ENCODE measurements at places on chromosomes 2 and 18. TPM values are rescaled to one million over a fixed set of nuclear protein-coding genes. Genes with fewer than 3 reads are reported as not detected.

The ANKRD30B gene
- not detected for total RNA-seq

The APOB gene
- total RNA-seq, result not detected

The CD8B gene
- total RNA-seq, result not detected

The ADNP2 gene
- 19.7 TPM for total RNA-seq

The RAX gene
- not detected for total RNA-seq

The INHBB gene
- not detected for total RNA-seq

The MC5R gene
- not detected for total RNA-seq

The HOXD13 gene
- not detected for total RNA-seq

The TUBA3E gene
- total RNA-seq, result not detected

- no peaks in the 10 kb centered on the region for H3K27me3 ChIP-seq
- DNase-seq, result no peak
- peaks cover 85% of the 10 kb centered on the region for H3K36me3 ChIP-seq
Observed at GRCh38 chr2:224837558-224837957, 121.4 kb upstream of the CCDC195 start.

DNA sequence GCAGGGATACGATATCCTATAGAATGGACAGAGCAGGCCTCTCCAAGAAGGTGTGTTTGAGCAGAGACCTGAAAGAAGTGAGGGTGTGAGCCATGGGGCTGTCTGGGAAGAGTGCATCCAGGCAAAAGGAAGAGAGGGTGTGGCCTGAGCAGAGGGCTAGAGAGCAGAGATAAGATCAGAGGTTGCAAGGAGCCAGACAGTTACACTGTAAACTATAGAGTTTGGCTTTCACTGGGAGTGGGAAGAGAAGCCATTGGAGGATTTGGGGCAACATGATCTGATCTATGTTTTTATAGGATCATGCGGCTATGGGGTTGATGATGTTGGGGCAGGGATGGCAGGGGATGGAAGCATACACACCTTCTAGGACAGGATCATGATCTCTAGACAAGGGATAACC is 124.1 kb upstream of the MAP3K20 start:
- no peaks in the 10 kb centered on the region for H3K36me3 ChIP-seq
- H3K27ac ChIP-seq, result no peak overlapping the region
- DNase-seq, result no peak

DNA sequence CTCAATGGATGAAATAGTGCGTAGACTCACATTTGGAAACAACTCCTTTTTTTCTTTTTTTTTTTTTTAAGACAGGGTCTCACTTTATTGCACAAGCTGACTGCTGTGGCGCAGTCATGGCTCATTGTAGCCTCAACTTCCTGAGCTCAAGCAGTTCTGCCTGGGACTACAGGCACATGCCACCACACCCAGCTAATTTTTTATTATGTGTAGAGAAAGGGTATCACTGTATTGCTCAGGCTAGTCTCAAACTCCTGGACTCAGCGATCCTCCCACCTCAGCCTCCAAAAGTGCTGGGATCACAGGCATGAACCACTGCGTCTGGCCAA is 17.4 kb downstream of the HAT1 start:
- no peak overlapping the region for H3K27ac ChIP-seq
- DNase-seq, result no peak
- H3K4me1 ChIP-seq, result peaks cover 5% of the 10 kb centered on the region
- H3K36me3 ChIP-seq, result peaks cover 20% of the 10 kb centered on the region
- H3K4me3 ChIP-seq, result no peak overlapping the region
- H3K27me3 ChIP-seq, result no peaks in the 10 kb centered on the region

DNA sequence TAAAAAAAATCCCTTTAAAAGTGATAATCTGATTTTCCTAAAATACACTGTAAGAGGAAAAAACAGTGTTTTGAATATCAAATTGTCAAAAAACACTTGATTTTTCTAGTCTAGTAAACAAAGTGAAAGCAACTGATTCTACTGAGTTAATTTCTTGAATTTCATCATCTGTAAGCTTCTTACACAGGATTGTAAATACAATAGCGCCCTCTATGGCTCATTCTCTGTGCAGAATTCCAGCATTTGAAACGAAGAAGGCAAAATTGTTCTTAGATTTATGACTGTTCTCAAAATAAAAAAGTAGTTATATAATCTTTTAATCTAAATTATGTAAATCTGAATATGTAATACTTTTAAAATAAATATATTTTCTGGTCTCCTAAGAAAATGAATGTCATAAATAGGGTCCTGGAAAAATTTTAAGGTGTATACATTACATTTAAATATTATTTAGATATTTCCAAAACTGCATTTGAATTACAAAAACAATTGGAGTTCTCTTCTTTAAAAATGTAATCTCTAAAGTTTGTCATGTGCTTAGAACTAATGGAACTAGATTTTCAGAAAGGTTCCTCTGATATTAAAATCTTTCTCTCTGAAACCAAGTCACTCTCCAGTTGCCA is 176.9 kb upstream of the MC4R start:
- H3K27ac ChIP-seq, result no peak overlapping the region
- no peaks in the 10 kb centered on the region for H3K4me1 ChIP-seq
- H3K27me3 ChIP-seq, result no peaks in the 10 kb centered on the region
- no peak for DNase-seq

GRCh38 chr2:53417385-53417784 is 350.2 kb upstream of the CHAC2 start:
- H3K27me3 ChIP-seq, result no peaks in the 10 kb centered on the region
- no peak for DNase-seq
- H3K4me1 ChIP-seq, result no peaks in the 10 kb centered on the region

- no peak overlapping the region for H3K4me3 ChIP-seq
- H3K4me1 ChIP-seq, result no peaks in the 10 kb centered on the region
- no peak overlapping the region for H3K27ac ChIP-seq
- no peaks in the 10 kb centered on the region for H3K27me3 ChIP-seq
- H3K36me3 ChIP-seq, result no peaks in the 10 kb centered on the region
Observed at GRCh38 chr2:147659051-147659450, 185.8 kb upstream of the ACVR2A start.

DNA sequence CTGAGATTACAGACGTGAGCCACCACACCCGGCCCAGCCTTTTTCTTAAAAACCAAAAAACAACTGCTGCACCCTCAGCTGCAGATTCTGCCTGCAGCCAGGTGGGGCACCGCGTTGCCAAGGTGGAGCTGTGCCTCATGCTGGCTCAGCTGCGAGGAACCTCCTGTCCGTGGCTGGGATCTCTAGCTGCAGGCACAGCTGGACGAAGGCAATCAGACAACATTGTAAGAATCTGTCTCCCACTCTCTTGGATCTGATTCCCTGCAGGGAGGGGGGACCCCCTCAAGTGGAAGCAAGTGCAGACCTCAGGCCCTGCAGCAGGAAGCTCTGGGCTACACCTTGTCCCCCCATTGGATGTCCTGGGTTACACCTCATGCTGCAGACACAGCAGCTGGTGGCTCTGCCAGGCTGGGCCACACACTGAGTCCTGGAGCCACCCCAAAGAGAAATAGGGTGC is 24.1 kb downstream of the CIDEA start:
- peaks cover 16% of the 10 kb centered on the region for H3K27me3 ChIP-seq
- H3K27ac ChIP-seq, result no peak overlapping the region
- DNase-seq, result no peak
- no peaks in the 10 kb centered on the region for H3K4me1 ChIP-seq
- no peak overlapping the region for H3K4me3 ChIP-seq

DNA sequence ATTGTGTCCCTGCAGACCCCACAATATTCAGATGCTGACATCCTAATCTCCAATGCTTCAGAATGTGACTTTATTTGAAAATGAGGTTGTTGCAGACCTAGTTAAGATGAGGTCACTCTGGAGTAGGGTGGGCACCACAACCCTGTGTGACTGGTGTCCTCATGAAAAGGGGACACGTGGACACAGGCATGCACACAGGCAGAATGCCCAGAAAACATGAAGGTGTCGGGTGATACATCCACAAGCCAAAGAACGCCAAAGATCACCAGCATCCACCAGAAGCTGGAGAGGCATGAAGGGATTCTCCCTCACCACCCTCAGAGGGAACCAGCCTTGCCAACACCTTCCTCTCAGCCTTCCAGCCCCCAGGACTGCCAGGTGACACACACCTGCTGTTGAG is 69.3 kb downstream of the AFF3 start:
- H3K27ac ChIP-seq, result no peak overlapping the region
- no peaks in the 10 kb centered on the region for H3K27me3 ChIP-seq
- H3K36me3 ChIP-seq, result peaks cover 79% of the 10 kb centered on the region
- no peak for DNase-seq
- H3K4me1 ChIP-seq, result peaks cover 62% of the 10 kb centered on the region

DNA sequence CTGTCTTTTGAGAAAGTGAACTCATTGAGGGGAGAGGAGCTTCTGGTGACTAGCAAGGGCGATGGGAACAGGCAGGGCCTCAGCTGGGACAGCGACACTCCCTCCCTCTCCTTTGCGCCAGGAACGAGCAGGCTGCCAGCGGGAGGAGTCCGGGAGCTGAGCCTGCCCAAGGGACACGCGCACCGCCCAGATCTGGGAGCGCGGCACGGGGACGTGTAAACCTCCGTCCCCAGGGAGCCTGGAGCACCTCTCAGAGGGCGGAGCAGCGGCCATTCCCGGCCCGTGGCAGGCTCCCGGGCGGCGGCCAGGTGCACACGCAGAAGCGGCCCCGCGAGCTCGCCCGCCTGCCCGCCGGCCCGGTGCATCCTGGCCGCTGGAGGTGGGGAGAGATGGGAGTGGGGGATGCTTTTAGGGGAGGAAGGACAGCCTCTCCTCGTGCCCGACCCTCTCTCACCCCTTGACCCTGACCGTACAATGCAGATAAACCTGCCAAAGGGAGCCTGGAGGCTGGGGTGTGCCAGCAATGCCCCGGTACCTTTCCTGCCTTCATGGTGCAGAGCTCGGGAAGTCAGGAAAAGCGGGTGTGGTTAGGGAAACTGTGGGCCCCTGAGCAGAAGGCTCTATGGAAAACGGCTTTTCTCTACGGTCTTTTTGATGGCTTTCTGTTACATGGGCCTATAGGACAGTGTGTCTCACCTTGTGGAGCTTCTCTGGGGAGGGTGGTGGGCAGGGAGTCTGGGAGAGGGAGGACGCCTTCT is 2.2 kb downstream of the AQP4 start:
- no peaks in the 10 kb centered on the region for H3K36me3 ChIP-seq
- H3K4me3 ChIP-seq, result no peak overlapping the region
- H3K4me1 ChIP-seq, result no peaks in the 10 kb centered on the region
- DNase-seq, result no peak
- H3K27me3 ChIP-seq, result peaks cover 26% of the 10 kb centered on the region
- no peak overlapping the region for H3K27ac ChIP-seq

DNA sequence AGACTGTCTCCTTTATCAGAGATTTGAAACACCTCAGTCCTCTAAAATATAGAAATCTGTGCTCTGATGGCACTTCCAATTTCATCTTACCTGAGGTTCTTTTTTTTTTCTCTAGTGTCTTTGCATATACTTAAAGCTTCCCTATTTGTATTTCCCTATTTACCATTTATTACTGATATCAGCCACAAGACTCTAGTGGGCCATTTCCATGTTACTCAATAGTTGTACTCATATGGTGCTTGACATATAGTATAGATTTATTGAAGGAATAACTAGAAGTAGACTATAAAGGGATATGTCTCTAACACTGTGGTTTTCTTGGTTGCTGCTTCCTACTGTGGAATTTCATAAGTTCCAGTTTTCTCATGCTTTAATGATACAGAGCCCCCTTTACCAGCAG is 3.0 kb downstream of the RBM45 start:
- H3K36me3 ChIP-seq, result peaks cover 33% of the 10 kb centered on the region
- no peak for DNase-seq
- H3K27me3 ChIP-seq, result no peaks in the 10 kb centered on the region
- peaks cover 34% of the 10 kb centered on the region for H3K4me1 ChIP-seq
- peak overlapping the region; percentile 4 for H3K4me3 ChIP-seq
- no peak overlapping the region for H3K27ac ChIP-seq

DNA sequence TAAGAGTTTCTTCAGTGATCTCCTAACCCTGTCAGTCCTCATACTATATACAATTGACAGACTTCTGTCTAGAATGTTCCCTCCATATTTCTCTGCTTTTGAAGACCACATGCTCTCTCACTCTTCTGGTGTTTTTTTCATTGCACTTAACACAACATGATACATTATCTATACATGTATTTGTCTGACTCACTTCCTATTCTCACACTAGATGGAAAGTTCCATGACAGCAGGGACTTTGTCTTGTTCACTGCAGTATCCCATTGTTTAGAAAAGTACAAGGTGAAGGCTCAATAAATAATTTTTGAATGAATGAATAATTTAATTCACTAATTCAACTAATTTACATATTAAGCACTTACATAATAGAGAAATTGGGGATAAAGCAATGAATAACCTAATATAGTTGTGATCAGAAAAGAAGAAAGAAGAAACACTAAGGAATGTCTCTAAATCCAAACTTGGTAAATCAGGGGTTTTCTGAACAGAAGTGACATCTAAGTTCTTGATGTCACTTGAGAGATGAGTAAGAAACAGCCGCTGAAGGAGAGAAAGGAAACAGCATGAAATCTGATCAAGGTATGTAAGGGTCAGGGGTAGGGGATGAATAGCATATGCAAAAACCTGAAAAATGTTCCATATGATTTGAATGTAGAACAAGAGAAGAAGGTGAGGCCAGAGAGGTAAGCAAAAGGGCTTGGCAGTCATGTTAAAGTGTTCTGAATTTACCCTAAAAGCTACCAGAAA is 42.4 kb downstream of the MBD2 start:
- DNase-seq, result no peak
- no peaks in the 10 kb centered on the region for H3K4me1 ChIP-seq
- peaks cover 32% of the 10 kb centered on the region for H3K36me3 ChIP-seq
- no peaks in the 10 kb centered on the region for H3K27me3 ChIP-seq
- H3K27ac ChIP-seq, result no peak overlapping the region

- peaks cover 15% of the 10 kb centered on the region for H3K4me1 ChIP-seq
- H3K36me3 ChIP-seq, result no peaks in the 10 kb centered on the region
- no peak for DNase-seq
- H3K27ac ChIP-seq, result no peak overlapping the region
- peak overlapping the region; percentile 53 for H3K4me3 ChIP-seq
- peaks cover 8% of the 10 kb centered on the region for H3K27me3 ChIP-seq
Observed at GRCh38 chr2:66555501-66556324, 120.8 kb downstream of the MEIS1 start.

DNA sequence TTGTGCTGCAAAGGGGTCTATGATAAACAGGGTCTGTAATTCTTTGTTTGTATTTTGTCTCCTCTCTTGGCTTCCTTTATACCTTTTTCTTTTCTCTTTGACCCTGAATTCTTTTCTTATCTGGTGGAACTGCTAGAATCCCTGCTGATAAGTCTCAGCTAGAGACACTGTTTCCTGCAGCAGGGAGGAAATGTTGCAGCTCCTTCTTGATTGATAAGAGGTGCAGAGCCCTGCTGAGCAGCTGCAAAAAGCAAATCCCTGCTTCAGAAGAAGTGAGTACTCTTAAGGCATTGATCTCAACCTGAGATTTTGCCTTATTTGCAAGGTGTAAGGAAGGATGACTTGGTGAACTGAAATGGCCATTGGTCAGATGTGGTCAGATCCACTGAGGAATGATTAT is 167.8 kb downstream of the NUP35 start:
- H3K4me3 ChIP-seq, result no peak overlapping the region
- no peaks in the 10 kb centered on the region for H3K4me1 ChIP-seq
- DNase-seq, result no peak
- no peak overlapping the region for H3K27ac ChIP-seq

- no peak overlapping the region for H3K4me3 ChIP-seq
- H3K27me3 ChIP-seq, result no peaks in the 10 kb centered on the region
- no peaks in the 10 kb centered on the region for H3K36me3 ChIP-seq
- DNase-seq, result no peak
- peaks cover 4% of the 10 kb centered on the region for H3K4me1 ChIP-seq
Observed at GRCh38 chr2:215019521-215020145, 118.8 kb downstream of the ABCA12 start.

Data from activated B cell treated with CpG ODN at 0.5 μM for 24 hours (primary cell).